NCI-H1092 (cell line): ENCODE measurements at places on chromosomes 11 and 22.

DNA sequence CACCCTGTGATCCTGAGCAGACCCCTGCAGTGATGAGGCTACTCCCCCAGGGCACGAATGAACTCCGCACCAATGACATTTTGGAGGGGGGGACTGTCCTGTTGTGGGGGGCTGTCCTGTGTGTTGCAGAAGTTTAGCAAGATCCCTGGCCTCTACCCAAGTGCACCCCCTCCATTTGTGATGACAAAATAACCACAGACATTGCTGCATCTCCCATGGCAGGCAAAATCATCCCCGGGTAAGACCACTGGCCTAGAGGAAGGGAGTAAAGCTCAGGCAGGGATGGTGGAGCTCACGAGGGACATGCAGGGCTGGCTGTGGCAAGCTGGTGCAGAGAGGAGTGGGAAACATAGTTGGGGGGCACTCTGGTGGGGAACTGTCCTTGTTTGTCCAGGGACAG lies 40.6 kb downstream of the NECTIN1 start:
- DNase-seq = no peak

DNA sequence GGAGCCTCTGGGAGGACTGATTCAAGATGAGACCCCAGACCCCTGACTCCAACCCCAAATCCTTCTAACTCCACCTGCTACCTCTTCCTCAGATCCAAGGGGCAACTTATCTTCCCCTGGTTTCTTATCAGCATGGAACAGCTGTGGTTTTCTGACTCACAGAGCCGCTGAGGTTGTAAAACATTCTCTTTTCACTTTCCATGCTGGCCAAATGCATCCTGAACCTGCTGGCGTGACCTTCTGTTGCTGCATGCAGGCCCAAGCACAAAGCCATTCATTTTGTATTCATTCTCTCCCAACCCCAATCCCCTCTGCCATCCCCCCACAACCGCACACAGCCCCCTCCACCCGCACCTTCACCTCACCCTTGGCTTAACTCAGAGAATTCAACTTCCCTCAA lies 70.3 kb downstream of the SEZ6L start:
- no peak for DNase-seq

- peak; percentile 71 for DNase-seq
Observed at GRCh38 chr22:21567456-21568346, at the start of gene UBE2L3. Gene UBE2L3 (plus strand): TSS chr22:21567714. CDS start chr22:21567745, 31 bp downstream.

DNA sequence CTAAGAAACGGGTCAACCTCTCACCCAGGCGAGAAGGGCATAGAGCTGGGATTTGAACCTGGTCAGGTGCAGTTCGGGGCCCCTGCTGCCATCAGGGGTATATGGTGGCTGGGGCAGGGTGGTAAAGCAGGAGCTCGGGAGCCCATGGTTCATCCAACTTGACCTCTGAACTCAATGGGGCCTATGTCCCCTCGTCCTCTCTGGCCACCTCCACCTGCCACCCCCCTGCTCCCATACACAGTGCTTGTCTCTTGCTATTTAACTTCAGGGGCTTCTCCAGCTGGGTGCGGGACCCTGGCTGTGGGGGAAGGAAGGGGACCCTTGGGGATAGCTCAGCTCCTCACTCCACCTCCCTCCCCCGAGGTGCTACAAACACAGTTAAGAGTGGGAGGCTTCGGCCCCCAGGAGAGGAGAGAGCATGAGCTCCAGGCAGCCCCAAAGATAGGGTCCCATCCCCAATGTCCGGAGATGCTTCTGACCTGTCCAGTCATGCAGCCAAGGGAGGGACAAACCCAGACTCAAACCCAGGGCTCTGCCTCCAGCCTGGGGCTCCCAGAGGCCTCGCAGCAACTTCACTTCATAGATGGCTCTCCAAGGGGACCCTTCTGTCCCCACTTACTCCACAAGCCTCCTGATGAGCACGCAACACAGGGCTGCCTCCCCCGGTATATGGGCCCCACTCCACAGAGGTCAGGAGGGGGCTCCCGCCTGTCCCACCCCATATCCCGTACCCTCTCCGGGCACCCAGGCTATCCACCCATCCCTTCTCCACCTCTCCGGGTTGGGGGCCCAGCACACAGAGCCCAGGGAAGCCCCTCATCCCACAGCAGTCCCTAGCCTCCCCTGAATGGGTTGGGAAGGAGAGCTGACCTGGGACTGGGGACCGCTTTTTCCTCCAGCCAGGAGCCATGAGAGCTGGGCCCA lies 712 bp downstream of the IL2RB start:
- no peak for DNase-seq

GRCh38 chr11:69563946-69564775 lies 76.8 kb upstream of the CCND1 start:
- DNase-seq = no peak

- DNase-seq = no peak
Observed at GRCh38 chr11:12216671-12217374, 106.4 kb downstream of the MICAL2 start.

DNA sequence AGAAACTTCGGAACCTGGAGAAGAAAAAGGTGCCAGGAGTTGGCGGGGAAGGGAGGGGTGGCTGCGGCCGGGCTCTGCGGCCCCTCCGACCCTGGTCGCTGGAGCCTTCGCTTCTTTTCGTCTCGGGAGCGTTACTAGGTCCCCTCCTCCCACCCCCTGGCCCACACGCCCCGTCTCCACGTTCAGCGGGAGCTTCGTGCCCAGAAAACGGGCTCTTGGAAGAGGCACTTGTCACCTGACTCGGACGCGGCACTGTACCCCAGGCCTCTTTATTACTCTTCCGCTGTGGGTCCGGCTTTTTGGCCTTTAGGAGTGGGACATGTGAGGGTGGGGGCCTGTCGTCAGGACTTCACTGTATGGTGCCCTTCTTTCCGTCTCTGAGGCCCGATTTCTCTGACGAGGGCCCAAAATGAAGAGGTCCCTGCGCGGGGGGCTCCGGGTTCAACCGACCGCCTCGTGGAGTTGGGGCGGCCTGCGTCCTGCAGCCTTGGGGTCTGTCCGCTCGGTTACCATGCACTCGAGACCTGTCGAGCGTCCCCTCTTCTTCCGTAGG lies 1.2 kb downstream of the CAPRIN1 start:
- no peak for DNase-seq

- no peak for DNase-seq
Observed at GRCh38 chr11:77753230-77753629, 67.3 kb downstream of the RSF1 start.

GRCh38 chr22:29167032-29167911 lies 38.4 kb upstream of the EMID1 start:
- no peak for DNase-seq

DNA sequence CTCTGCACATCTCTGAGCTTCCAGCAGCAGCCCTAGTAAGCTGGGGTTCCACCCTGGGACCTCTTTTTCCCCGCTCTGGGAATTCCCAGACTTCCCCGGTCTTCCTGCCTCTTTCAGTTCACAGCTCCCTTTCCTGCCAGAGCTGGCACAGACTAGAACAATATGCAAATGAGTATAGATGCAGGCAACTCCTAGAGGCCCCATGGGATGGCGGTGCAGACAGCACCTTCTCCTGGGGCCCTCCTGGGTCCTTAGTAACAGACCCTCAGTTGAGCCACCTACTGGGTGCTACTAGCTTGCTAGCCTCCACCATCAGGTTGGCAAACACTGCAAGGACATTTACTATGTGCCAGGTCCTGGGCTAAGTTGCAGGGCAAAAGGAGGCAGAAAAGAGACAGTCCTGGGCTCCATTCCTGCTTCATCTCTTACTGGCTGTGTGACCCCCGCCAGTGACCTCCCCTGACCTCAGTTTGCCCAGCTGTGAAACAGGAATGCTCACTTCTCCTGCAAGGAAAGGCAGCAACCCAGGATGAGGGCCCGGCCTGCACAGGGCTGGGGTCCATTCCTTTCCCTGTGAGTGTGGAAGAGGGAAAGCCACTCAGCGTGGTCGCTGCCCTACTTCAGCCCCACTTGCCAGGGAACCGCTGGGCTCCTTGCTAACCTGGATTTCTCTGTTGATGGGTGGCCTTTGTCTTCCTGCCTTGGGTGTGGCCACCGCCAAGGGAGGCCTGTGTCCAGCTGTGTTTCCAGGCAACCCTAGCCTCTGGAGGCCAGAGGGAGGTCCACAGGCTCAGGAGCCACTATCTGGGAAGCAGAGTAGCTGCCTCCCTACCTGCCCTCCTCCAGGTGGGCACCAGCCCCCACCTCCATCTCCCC lies 7.3 kb downstream of the RELT start:
- DNase-seq = no peak

GRCh38 chr11:45402049-45402630 lies 116.0 kb upstream of the SYT13 start:
- no peak for DNase-seq

DNA sequence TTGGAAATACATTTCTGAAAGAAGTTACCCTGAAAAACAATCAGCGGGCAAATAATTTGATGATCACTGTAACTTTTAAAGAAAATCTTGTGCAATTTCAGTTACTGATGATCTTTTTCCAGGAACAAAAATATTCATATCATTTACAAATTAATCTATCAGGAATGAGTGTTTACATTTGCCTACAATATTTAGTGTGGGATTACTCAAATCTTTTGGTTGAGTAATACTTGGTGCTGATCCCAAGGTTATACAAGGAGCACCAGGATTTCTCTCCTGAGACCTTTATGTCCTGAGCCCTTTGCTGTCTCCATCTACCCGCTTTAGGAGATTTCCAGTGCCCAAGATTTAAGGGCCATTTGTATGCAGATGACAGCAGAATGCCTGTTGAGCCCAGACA lies 116.1 kb downstream of the ATXN10 start:
- DNase-seq = no peak

GRCh38 chr11:125165111-125165842 lies 726 bp downstream of the PKNOX2 start:
- peak; percentile 31 for DNase-seq

GRCh38 chr22:40450616-40451015 lies 80.2 kb downstream of the SGSM3 start:
- DNase-seq = no peak

GRCh38 chr11:132099692-132100091 lies 729.3 kb downstream of the NTM start:
- no peak for DNase-seq

DNA sequence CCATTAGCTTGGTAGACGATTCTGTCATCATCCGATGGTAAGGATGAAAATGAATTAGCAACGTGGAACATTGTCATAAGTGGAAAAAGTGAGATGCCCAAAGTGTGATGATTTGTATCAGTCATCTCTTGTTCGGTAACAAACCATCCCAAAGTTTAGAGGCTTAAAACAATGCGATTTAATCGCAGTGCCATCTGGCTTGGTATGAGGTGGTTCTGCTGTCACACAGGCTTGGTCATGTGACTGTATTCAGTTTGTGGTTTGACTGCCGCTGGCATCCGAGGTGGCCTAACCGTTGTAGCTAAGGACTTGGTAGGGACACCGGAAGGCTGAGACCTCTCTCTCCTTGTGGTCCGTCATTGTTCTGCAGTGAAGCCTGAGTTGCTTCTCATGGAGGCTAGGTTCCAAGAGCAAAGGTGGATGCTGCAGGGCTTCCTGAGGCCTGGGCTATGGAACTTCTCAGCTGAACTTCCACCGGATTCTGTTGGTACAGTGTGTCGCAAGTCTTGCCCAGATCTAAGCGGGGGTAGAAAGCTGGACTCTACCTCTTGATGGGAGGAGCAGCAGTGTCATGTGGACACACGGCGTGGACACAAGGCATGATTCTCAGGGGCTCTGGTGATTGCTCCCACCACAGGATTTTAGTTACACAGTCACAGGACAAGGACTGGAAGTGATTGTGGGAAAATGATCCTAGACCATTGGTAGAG lies 36.3 kb downstream of the BCR start:
- no peak for DNase-seq

DNA sequence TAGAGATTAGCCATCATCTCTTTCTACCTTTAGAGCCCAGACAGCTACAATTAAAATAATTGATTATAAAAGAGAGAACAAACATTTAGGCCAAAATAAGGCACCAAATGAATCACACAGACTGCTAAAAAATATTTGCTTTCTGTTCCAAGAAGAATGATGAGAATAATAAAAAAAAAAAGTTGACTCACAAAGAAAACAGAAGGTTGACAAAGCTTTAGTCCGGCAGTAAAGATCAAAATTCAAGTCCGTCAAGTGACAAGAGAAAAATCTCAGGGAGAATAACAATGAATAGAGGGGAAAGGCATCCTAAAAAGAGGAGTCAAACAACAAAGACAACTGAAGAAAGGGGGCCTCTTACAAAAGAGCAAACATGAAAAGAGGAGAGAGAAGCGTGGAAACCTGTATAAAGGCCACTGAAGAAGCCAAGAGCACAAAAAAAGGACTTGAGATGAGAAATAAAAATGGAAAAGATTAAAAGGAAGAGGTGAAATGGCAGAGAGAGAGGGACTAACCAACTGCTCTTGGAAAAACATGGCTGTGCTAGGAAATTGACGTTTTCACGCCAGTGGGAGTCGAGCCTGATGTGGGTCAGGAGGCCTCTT lies 910.2 kb downstream of the OPCML start:
- DNase-seq = no peak

DNA sequence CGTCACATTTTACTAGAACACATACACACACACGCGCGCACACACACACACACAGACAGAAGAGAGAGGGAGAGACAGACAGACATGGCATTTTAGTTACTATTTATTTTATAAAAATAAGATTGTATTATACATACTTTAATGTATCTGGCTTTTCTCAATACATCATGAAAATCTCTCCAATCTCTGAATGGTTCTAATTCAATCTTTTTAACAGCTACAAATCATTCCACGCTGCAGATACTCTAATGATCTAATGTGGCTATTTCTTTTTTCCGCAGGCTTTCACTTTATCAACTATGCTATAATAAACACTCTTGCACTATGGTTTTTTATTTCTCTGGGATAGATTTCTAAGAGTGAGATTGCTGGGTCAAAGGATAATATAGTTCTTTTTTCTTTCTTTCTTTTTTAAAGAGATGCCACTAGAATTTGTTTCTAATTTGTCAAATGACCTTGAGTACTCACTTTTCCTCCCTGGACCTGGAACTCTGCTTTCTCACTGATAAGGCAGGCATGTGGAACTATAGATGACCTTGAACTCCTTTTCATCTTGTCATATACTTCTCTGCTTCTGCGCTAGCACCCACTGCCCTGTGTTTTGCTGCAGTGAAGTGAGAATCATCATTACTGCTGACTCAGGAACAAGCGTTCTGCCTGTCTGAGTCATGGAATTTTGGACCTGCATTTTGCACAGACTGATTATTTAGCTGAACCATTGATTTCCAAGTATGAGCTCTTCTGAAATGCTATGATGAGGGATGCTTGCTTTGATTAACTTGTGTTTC lies 4.9 kb upstream of the SLC6A5 start:
- no peak for DNase-seq

- no peak for DNase-seq
Observed at GRCh38 chr11:19938169-19938856, 222.0 kb downstream of the DBX1 start.

DNA sequence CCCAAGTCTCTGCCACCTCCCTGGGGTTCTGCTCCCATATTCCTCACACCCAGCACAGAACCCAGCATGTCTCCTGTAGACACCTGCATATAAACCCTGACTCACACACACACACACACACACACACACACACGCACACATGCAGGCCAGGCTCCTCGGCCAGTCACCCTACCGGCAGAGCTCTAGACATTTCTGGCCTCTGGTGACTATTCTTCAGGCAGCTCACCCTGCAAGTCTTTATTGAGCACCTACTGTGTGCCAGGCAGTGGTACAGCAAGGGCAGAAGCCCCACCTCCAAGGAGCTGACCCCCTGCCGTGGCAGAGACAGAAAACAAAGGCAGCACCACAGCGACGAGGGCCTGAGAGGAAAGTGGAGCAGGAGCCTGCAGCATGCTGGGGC lies 50.3 kb downstream of the CDKN1C start:
- DNase-seq = no peak

GRCh38 chr22:49935561-49935960 lies 17.1 kb downstream of the CRELD2 start:
- no peak for DNase-seq
